ENCODE measurements at places on chromosomes 3 and 15.

DNA sequence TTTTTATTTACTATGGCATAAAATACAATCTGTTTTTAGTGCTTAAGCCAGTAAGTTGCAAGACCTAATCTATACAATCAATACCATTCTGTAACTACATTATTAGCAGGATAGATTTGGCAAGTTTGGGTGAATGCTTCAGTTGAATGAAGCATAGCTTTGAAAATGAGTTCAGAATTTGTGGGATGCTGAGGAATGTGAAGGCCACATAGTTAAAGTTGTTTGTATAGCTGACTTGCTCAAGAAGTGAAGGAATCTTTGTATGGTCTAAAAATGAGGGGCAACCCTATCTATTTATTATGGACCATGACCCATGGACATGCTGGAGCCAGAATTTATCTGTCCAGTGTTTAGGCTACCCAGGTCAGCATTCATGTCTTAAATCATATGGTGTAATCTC, 58.5 kb downstream of the CRYBG3 start:
- DNase-seq, result no peak

DNA sequence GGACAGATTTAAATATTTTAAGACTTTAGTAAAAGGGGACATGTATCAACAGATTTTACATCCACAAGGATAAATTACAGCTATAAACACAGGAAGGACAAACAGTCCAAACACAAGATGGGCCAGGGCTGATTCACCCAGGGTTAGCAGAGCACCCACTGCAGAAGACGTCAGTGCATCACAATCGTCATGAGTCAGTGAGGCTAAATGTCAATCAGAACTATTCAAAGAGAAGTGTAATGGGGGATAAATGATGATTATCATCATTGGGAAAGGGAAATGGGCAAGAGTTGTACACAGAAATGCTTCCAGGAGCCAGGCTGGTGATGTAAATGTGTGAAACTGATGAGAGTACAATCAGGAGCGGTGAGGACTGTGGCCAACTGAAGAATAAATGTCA, 226.8 kb downstream of the PLCL2 start:
- DNase-seq, result no peak

GRCh38 chr15:82051664-82052063, 5.8 kb upstream of the MEX3B start:
- DNase-seq, result no peak

- DNase-seq, result no peak
These were observed 204.6 kb downstream of the LRRC3B start for GRCh38 chr3:26827169-26827568.

- no peak for DNase-seq
These were observed 353.3 kb upstream of the SUCLG2 start for GRCh38 chr3:68007621-68008226.

GRCh38 chr3:39879581-39879980, 70.2 kb downstream of the MYRIP start:
- no peak for DNase-seq

DNA sequence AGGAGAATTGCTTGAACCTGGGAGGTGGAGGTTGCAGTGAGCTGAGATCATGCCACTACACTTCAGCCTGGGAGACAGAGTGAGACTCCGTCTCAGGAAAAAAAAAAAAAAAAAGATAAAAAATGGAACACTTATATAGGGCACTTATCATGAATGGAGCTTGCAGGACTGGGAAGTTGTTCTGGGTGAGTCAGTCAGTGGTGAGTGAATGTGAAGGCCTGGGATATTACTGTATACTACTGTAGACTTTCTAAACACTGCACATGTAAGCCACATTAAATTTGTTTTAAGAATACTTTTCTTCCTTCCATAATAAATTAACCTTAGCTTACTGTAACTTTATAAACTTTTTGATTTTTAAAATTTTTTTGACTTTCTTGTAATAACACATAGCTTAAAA, 59.8 kb downstream of the SFMBT1 start:
- DNase-seq, result no peak

DNA sequence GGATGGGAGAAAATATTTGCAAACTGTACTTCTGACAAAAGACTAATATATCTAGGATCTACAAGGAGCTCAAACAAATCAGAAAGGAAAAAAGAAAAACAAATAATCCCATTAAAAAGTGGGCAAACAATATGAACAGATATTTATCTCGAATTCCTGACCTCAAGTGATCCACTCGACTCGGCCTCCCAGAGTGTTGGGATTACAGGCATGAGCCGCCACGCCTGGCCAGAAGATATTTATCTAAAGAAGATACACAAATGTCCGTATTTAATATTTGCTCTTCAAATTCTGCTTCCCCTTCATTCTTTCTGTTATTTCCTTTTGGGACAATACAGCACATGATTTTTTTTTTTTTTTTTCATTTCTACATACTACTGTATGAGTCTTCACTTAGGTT, 151.7 kb upstream of the GRM7 start:
- no peak for DNase-seq

GRCh38 chr3:146274833-146275232, 23.9 kb upstream of the PLSCR4 start:
- DNase-seq, result no peak

DNA sequence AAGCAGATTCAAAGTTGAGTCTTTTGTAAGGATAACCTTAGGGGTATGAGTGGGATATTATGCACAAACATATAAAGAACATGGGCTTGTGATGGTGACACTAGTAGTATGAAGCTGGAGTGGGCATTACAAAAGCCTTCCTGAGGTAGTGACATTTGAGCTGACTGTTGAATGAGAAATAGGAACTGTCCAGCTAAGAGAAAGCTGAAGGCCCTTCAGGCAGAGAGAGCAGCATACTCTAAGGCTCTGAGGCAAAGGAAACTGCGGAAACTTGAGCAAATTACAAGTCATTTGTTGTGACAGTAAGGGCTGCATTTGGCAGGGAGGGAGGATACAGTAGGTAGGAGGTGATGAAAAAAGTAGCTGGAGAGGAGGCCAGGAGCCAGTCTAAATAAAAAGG, 190.7 kb upstream of the CD96 start:
- DNase-seq, result no peak

- DNase-seq, result no peak
These were observed 578.3 kb downstream of the EPHA3 start for GRCh38 chr3:89685731-89686130.

DNA sequence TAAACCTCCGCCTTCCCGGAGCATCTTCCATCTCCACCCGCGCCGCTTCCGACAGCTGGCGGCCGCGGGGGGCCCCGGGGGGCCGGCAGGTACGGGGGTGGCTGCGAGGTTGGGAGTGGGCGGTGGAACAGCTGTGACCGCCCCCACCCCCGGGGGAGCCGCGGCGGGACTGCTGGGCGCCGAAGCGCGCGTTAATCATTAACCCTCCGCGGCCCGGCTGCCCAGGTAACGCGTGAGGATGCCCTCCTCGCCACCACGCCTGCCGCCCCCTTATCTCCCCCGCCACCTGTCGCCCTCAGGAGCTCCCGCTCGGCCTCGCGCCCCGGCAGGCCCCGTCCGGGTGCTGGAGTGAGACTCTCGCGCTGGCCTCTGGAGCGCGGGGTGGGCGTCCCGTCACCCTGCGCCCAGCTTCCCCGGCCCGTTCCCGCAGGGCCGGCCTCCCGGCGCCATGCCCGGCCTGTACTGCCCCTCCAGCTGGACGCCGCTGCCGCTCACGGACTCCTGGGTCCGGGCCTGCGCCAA, 757 bp downstream of the VWA5B2 start:
- DNase-seq, result no peak

DNA sequence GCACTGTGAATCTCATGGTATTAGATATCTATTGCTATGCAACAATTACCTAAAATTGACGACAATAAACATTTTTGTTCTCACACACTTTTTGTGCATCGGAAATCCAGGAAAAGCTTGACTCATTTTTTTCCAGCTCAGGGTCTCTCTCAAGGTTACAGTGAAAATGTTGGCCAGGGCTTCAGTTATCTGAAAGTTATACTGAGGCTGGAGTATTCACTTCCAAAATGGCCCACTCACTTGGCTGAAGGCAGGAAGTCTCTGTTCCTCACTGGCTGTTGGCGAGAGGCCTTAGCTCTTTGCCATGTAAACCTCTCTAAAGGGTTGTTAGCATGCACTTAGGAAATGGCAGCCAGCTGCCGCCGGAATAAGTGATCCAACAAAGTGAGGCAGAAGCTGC, 41.4 kb downstream of the OSTN start:
- no peak for DNase-seq
